ENCODE measurements at places on chromosomes 3 and 15.

DNA sequence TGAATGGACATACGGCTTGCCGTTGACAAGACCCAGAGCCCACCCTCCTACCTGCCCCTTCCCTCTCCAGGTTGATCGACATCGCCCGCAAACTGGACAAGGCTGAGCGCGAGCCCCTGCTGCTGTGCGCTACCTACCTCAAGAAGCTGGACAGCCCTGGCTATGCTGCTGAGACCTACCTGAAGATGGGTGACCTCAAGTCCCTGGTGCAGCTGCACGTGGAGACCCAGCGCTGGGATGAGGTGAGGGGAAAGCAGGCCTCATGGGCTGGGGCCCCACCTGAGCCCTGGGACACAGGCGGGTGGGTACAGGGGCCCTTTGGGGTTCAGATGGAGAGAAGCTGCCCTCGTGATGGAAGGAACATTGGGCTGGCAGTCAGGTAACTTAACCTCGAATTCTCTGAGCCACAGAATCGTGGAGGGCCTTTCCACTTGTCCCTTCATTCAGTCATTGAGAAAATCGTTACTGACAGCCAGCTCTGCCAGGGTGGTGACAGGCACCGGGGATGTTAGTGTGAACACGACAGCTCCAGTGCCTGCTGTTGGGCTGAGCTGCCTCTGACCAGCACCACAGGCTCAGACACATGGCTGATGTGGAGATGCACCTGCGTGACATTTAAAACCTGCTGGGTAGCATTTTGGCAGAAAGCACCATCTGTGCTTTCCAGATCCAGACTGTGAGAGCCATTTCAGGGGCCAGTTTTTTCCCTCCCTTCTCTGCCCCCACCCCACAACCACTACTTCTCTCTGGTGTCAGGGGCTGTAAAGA is 25.6 kb upstream of the RHO start:
- no peak for DNase-seq

DNA sequence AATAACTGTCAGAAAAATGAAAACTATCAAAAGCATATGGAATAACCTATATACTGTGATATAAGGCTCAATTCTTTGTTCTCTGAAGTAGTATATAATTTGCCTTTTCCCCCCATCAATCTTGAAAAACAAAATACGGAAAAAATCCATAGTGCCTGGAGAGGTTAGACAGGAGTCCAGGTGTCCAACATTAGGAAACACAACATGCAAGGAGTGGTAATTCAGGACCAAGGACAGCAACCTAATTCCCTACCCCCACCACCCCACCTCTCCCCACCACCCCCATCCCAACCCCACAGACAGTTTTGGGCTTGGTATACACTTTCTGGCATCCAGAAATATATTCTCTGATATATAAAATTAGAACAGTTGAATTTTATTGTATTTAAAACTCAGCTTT is 55.1 kb upstream of the SLC25A26 start:
- no peak for DNase-seq

GRCh38 chr3:60707452-60708020 is 543.7 kb downstream of the FHIT start:
- DNase-seq: no peak

DNA sequence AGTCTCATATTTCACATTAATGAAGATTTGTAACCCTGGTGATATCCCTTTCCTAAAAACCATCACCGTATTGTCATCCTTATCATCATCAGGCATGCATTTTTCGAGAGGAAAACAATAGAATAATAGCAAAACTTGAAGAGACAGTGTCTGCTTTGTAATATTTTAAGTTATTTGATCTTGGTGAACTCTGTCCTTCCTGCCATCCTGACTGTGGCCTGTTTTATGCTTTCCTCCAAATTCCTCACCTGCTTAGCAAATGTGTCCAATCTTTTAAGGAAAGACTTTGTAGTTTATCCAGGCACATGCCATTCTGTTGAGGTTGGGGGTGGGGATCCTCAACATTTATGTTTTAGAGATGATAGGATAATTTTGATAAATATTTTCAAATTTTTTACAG is 306.1 kb upstream of the COL8A1 start:
- DNase-seq: no peak

DNA sequence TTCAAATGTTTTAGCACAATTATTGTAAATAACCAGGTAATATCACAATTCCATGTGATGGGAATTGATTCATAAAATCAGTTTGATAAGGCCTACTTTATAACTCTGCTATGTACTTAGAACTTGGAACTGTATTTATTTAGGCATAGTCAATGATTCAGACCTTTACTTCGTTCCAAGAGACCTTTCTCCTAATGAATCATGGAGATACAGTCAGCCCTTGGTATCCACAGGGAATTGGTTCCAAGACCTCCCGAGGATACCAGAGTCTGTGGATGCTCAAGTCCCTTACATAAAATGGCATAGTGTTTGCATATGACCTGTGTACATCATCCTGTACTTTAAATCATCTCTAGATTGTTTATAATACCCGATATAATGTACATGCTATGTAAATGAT is 60.8 kb upstream of the UMPS start:
- DNase-seq: no peak

DNA sequence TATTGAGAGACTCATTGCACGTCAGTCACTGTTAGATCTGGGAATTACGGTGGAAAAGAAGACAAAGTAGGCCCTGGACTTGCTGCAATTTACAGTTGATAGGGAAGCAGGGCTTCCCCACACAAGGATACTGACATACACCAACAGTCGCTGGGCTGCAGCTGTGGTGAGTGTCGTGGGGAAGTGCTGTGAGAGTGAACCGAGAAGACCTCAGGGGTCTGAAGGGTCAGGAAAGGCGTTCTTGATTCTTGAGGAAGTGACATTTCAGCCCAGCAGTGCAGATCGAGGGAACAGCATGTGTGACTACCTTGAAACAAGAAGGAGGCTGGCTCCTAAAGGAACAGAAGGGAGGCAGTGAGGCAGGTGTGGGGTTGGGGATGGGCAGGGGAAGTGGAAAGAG is 22.5 kb downstream of the MYZAP start:
- no peak for DNase-seq

DNA sequence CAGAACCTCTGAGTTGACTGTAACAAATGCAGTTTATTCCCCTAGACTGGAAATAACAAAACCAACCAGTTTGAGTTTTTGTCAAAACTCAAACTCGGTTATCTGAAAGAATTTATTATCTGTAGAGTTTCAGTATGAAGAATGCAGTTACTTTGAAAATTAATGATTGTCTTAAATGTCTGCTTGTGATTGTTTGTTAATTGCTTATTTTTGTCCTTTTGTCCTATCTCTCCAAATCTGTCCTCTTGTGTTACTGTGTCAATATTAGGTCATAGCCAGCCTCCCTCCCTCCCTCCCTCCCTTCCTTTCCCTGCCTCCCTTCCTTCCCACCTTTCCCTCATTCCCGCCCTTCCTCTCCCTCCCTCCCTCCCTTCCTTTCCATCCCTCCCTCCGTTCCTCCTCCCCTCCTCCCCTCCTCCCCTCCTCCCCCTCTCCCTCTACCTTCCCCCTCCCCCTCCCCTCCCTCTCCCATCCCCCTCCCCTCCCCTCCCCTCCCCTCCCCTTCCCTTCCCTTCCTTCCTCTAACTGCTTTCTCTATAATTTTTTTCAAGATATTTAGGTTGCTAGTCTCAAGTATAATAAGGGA is 153.5 kb downstream of the FNDC3B start:
- no peak for DNase-seq

GRCh38 chr3:105700575-105700974 is 168.2 kb downstream of the CBLB start:
- no peak for DNase-seq

- DNase-seq: no peak
Observed at GRCh38 chr3:58085616-58086015, 77.4 kb downstream of the FLNB start.

DNA sequence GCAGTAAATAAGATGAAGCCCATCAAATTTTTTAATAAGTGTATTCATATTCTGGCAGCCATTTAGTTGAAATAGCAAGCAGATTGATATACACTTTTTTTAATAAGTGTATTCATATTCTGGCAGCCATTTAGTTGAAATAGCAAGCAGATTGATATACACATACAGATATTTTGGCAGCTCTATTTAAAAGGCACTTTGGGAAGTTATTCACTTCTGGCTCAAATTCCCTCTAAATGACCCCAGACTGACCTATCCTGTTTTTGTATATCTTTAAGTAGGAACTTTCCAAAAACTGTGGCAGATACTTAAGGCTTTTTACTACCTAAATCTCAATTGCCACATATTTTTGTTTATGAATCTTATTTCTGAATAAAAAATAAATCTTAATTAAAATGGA is 122.3 kb downstream of the PLD1 start:
- no peak for DNase-seq

GRCh38 chr3:87792198-87792533 is 266.6 kb downstream of the CGGBP1 start:
- DNase-seq: no peak

- no peak for DNase-seq
Observed at GRCh38 chr15:37125143-37125542, 24.8 kb upstream of the MEIS2 start.

DNA sequence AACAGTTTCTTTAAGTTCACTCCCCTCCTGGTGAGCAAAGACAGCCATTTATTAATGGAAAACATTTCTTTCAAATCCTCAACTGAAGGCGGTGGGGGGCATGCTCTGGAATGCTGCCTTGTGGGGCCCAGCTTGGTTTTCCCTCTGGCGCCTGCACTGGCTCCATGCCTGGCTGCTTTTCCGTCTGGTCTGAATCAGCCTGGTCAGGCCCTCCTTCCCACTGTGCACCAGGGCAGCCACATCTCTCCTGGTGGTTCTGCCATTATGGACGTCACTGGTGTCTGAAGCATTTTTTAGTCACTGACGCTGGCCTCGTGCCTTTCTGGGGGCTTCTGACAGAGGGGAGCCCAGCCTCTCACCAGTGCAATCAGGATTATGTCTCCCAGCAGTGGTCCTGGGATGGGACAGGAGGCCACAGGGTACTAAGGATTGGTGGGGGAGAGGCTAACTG is 57.6 kb upstream of the APEH start:
- no peak for DNase-seq

DNA sequence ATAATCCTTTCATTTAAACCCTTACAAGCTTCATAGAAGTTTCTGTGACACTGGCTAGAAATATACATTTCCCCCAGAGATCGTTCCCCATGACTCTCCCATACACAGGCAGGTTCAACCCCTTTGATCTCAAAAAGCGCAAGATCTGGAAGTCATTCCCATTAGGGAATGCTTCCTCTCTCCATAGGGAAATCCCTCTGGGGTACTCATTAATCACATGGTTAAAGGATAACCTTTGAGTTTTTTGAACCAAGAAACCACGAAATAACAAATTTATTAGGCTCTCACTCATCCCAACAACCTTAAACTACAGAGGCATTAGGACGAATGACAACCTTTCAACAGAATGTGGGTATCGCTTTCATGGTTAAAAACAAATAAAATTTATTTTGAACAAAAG is 211.9 kb upstream of the PRICKLE2 start:
- DNase-seq: no peak

DNA sequence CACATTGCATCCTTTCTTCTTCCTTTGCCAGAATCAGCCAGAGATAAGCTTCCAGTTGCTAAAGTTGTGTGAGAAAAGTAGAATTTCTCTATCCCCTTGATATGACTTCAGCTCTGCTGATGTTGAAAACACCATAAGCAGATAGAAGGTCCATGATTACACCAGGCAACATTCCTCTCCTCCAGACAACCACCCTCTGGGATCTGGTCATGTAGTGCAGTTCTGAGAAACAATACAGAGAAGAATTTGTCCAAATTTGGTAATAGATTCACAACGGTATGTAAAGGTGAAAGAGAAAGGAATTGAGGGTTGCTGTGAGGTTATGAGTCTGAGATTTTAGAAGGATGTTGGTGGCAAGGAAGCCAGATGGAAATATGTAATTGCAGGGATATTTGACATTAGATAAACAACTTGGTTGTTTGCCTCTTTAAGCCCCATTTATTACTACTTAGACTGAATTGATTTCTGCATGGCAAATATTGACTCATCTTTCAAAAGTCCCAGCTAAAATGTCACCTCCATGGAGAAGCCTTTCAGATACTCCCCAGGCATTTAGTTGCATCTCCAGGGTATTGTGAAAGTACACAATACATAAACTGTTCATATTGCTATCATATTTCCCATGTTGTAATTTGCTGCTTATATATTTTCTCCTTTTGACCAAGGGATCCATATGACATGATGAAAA is 134.9 kb downstream of the GAP43 start:
- no peak for DNase-seq

DNA sequence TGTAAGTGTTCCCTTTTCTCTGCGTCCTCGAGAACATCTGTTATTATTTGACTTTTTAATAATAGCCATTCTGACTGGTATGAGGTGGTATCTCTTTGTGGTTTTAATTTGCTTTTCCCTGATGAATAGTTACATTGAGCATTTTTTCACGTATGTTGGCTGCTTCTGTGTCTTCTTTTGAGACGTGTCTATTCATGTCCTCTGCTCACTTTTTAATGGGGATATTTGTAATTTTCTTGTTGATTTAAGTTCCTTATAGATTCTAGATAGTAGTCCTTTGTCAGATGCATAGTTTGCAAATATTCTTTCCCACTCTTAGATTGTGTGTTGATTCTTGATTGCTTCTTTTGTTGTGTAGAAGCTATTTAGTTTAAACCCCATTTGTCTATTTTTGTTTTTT is 179.2 kb downstream of the DOCK3 start:
- no peak for DNase-seq

DNA sequence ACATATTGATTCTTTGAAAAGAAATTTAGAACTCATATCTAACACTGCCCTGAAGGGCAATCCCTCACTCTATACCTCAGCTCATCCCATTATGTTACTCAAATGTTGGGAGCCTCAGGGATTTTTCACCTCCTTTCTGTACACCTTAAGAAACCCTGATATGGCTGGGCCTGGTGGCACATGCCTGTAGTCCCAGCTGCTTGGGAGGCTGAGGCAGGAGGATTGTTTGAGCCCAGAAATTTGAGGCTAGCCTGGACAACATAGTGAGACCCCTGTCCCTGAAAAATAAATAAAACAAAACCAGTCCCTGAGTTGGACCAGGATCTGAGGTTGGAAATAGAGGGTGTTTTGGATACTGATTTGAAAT is 27.6 kb downstream of the NDUFB4 start:
- DNase-seq: no peak

GRCh38 chr15:89494941-89495637 is 1.3 kb downstream of the RHCG start:
- DNase-seq: no peak

- DNase-seq: no peak
Observed at GRCh38 chr15:101187820-101188636, 63.8 kb downstream of the CHSY1 start.

GRCh38 chr15:92614791-92615785 is 40.5 kb downstream of the FAM174B start:
- DNase-seq: no peak

- no peak for DNase-seq
Observed at GRCh38 chr15:85831415-85832113, 36.8 kb upstream of the KLHL25 start.
